Urothelium cell line (cell line): ENCODE measurements at places on chromosomes 12 and 14.

- no peak for DNase-seq
Observed at GRCh38 chr12:16036073-16036472, 124.9 kb downstream of the DERA start.

DNA sequence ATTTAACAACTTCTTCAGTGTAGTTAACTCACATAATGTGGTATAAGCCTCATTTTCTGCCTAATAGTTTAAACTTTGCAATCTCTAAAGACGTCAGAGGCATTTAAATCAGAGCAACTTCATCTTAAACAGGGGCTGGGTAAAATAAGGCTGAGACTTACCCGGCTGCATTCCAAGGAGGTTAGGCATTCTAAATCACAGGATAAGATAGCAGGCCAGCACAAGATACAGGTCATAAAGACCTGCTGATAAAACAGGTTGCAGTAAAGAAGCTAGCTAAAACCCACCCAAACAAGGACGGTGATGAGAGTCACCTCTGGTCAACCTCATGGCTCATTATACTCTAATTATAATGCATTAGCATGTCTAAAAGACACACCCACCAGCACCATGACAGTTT is 115.6 kb upstream of the PKP2 start:
- no peak for DNase-seq

GRCh38 chr14:71773898-71774481 is 158.2 kb upstream of the RGS6 start:
- no peak for DNase-seq

GRCh38 chr14:51609955-51610283 is 41.8 kb upstream of the FRMD6 start:
- DNase-seq: peak; percentile 48

DNA sequence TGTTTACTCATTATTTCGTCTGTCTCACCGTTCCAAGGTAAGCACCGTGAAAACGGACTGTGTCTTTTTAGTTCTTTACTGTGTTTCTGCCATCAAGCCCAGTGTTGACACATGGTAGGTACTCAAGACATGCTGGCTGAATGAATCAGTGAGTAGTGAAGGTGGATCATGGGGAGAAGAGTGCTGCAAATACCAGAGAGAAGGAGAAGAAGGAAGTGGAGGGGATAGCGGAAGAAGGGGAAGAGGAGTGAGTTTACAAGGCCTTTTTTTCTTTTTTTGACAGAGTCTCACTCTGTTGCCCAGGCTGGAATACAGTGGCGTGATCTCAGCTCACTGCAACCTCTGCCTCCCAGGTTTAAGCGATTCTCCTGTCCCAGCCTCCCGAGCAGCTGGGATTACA is 54.6 kb downstream of the ETV6 start:
- DNase-seq: no peak
